T-helper 2 cell (primary cell): ENCODE measurements at places on chromosomes 11 and 22.

DNA sequence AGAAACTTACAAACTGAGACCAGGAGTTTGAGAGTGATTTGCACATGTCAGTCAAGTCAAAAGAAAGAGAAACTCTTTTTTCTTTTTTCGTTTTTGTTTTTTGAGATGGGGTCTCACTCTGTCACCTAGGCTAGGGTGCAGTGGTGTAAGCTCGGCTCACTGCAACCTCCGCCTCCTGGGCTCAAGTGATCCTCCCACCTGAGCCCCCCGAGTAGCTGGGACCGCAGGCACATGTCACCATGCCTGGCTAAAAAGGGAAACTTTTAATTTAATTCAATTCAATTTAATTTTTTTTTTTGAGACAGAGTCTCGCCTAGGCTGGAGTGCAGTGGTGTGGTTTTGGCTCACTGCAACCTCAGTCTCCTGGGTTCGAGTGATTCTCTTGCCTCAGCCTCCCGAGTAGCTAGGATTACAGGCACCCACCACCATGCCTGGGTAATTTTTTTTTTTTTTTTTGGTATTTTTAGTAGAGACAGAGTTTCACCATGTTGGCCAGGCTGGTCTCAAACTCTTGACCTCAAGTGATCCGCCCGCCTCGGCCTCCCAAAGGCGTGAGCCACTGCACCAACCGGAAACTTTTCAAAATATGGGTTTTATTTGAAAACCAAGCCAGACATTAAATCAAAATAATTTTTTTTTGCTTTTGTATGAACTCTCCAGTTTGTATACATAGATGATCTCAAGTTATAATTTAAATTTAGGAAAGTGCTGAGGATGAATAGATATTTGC is 9.9 kb downstream of the UCP3 start:
- DNase-seq = no peak

GRCh38 chr22:25109878-25110595 is 89.6 kb upstream of the CRYBB3 start:
- no peak for DNase-seq

DNA sequence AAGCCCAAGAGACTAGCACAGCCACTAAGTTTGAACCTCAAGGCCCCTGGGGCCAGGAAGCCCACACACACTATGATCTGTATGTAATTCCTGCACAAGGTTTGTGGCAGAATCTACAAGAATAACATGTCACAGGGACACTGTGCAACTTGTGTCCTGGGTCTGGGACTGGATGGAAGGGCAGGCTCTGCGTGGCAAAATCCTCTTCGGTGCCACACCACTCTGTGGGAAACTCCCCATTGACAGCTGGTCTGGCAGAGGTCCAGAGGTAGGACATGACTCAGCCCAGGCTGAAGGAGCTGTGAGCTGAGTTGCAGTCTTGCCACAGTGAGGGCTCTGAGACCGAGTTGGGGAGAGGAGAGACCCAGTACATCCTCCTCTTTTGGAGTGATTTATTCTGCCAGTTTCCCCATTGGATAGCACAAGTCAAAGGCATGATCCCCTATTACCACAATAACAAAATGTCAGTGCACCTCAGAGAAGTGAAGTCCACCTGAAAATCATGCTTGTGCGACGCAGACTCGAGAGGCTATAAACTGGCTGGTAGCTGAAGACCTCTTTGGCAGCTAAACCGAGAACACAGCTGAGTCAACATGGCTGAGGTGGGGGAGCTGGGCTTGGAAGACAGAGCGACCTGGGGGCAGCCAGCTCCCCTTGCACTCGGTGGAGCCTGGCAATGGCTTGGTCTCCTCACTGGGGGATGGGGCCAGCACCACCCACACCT is 23.3 kb upstream of the SERPIND1 start:
- DNase-seq = no peak

DNA sequence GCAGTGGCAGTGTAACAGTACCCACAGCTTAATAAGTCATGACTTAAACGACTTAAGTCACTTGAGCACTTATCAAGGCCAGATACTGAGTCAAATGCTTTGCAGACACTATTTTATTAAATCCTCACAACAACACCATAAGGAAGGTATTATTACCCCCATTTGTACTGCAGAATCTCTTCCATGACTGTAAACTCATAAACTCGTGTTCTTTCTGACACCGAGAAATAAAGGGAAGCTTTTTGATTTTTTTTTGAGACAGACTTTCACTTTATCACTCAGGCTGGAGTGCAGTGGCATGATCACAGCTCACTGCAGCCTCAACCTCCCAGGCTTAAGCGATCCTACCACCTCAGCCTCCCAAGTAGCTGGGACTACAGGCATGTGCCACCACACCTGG is 103.8 kb downstream of the ABTB2 start:
- no peak for DNase-seq

- no peak for DNase-seq
Measured at GRCh38 chr11:1389932-1390568, at the start of gene BRSK2. BRSK2 (plus strand) TSS chr11:1389934; CDS start chr11:1390285, 351 bp downstream.

DNA sequence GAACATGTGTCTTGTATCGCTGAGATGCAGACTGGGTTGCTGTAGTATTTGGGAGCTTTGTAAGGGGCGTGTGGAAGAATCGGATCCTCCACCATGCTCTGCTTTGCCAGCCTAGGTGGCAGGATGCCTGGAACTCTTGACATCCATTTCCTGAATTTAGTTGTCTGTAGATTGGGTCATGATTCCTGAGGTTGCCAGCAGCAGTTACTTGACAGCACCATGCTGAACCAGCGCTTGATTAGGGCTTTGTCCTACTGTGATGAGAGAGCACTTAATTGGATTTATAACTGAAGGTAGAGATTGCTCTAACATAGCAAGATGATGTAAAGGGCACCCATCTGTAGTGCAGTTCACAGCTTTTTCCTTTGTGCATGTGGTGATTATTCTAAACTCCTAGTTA is 75.6 kb upstream of the HORMAD2 start:
- DNase-seq = no peak
